Endothelial cell (in vitro differentiated cells): ENCODE measurements at places on chromosomes 6 and 20.

- no peak for DNase-seq
These were observed at the start of gene COL10A1 for GRCh38 chr6:116126032-116126431. Gene COL10A1 (minus strand): TSS chr6:116126132. CDS start chr6:116125492, 640 bp downstream.

DNA sequence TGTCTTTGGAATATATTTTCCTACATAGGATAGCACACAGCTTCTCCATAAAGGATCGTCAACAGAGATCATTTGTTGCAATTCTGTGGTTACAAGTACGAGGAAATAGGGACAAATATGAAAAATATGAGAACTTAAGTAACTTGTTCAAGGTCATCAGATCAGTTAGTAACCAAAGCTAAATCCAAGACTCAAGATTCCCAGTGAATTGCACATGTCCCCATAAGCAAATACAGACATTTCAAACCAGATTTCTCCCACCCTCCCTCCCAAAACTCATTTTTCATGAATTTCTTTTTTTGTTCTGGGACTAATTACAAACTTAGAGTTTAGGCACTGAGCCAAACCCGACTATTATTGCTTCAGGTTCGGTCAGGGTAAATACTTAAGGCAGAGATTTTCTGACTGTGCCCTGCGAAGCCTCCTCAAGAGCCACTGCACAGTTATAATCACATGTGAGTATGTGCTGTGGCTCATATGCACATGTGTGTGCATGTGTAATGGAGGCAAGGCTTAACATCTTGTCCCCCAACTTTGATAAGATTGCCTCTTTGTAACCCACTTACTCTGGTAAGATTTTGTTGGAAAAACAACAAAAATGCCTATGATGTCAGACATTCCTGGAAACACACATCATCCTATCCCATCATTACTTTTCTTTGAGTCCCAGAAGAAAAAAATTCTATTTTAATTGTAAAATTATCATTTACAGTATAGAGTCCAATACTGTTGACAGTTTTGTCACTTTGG is 216.2 kb downstream of the CD83 start:
- DNase-seq, result no peak

GRCh38 chr6:149078211-149078782 is 239.2 kb upstream of the TAB2 start:
- no peak for DNase-seq

DNA sequence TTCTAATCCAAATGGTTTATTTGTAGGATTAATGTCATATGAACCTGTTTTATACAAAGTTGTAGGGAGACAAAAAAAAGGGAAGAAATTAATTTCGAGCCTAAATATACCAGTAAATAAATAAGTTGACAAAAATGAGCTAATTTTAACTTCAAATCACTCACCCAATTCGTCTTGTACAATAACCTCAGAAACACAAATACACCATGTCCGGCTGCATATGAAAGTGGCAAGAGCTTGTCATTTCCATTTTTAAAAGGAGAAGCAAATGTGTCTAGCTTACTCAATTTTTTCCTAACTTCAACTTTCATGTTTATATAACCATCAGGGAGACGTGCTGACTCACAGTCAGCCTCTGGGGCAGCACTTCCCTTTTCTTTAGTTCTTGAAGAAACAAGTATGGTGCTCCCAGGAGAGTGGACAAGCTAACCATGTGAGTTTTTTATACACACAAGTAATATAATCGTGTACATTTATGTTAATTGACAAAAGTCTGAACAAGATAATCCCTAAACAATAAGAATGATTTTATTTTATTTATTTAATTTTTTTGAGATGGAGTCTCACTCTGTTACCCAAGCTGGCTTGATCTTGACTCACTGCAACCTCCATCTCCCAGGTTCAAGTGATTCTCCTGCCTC is 55.5 kb upstream of the SGK1 start:
- DNase-seq, result no peak

GRCh38 chr6:151773382-151773781 is 34.1 kb upstream of the ESR1 start:
- no peak for DNase-seq

DNA sequence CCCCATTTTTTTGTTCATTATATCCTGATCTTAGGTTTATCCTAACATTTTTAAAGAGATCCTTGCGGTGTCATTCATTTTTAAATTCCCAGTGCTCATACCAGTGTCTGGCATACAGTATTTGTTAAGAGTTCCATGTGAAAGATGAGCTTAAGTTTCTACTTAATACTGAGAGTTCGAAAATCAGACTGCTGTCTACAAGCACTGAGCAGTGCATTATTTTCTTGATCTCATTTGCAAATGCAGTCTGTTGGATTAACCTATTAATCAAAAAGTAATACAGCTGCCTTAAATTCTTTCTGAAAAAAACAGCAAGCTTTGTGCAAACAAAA is 663 bp downstream of the COQ3 start:
- DNase-seq, result no peak

- DNase-seq, result no peak
These were observed 312.6 kb downstream of the ALDH8A1 start for GRCh38 chr6:134637282-134637681.

GRCh38 chr6:37285861-37286311 is 27.9 kb upstream of the TMEM217 start:
- no peak for DNase-seq

- no peak for DNase-seq
These were observed 40.5 kb downstream of the RNGTT start for GRCh38 chr6:88922775-88923548.

DNA sequence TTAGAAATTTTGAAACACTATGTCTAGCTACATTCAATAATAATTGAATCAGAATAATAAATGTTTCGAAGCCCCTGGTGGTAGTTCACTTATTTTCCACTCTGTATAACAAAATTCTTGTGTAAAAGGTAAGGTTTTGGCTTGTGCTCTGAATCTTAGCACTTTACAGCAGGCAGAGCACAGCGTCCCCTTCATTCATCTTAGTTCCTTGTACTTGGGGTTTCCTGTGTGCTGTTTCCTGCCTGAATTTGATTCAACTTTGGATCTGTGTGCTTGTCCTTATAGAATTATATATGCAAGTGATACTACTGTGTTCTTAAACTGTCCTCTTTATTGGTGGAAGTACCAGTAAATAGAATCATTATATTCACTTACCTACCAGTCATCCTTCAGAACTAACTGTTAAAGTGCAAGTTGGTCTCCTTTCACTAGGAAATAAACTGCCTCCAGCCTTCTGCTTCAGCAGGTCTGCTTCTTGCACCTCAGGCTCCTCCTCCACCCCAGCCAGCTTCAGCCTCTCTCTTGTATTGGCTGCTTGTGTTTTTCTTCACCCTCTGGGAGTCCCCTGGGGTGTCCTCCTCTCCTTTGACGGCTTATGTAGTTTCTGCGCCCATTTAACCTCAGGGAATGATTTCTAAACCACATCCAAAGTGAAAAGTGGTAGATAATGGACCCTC is 28.8 kb upstream of the TULP4 start:
- DNase-seq, result peak; percentile 17

DNA sequence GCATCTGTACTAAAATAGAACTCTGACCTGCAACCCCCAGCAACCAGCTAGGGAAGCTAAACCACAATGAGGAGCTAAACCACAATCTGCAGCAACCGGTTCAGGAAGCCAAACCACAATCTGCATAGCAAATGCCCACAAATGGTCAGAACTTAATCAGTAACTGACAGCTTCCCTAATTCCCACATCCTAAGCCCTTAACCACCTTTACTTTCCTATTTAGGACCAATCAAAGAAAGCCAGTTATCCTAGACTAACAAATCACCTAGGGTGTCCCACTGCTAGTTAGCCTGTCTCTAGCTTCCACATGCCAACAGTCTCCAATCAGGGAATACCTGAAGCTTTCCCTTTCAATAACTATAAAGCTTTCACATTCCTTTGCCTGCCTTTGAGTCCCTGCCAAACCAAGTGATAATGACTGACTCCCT is 424.6 kb upstream of the PTCHD4 start:
- no peak for DNase-seq

- peak; percentile 65 for DNase-seq
These were observed 802.9 kb downstream of the MAFB start for GRCh38 chr20:39885975-39886649.

GRCh38 chr20:62575976-62576722 is 66.2 kb upstream of the SLCO4A1 start:
- DNase-seq, result no peak

DNA sequence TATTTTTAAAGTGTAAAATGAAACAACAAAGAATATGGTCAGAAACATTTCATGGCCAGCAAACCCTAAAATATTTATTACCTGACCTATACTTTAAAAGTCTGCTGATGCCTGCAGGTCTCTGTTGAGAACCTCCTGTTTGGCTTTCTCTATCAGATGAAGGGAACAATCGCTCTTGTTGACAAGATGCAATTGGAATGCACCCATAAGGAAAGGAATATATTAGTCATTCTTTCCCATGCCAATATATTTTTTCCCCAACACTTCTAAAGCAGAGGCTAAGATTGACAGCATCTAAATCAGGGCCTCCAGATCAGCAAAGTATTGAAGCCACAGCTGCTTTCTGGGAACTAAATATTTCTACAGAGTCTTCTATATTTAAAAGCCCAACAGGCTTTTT is 897.8 kb downstream of the EPHA7 start:
- no peak for DNase-seq

DNA sequence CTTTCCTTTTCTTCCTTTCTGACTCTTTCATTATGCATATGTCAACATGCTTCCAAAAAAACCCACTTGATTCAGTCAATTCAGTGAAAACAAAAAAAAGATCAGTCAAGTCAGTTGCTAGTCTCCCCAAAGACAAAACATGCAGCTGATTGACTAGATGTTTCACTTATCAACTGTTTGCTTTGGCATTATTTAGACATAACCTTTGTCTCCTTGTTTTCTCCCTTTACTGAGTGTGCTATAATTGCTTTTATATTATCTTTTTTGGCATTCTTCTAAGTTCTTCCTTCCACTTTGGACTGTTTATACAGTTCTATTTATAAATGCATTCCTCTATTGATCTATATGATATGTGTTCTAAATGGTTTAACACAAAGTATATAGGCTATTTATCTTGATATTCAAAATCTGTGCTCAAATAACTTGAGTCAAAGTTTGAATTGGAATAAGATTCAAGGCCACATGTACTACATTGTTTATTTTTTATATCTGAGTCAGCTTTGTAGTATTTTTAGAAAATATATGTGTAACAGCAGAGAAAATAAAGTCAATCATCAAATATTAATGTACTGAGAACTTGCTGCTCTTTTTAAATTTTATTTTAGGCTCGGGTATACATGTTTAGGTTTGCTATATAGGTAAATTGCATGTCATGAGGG is 260.5 kb downstream of the CENPW start:
- no peak for DNase-seq

- no peak for DNase-seq
These were observed 2.1 kb downstream of the PRSS35 start for GRCh38 chr6:83514466-83514865.

GRCh38 chr20:39661833-39662232 is 699.7 kb downstream of the DHX35 start:
- DNase-seq, result no peak

DNA sequence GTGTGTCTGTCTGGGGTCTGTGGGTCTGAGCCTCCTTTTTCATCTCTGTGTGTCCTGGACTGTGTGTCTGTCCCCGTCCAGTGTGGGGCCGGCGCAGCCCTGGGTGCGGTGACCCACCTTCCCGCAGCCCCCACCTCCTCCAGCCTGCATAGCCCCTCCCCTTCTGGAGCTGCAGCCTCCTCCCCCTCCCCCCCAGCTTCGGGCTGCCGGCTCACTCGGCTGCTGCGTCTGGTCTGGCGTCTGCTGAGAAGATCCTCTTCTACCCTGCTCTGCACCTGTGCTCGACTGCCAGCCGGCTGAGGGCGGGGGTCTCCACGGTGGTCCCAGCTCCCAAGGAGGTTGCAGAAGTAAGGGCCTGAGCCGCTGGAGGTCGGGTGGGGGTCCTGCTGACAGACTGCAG is 7.6 kb upstream of the LKAAEAR1 start:
- no peak for DNase-seq

- no peak for DNase-seq
These were observed 151.7 kb upstream of the DST start for GRCh38 chr6:56794421-56794820.

GRCh38 chr6:170114187-170114945 is 176.5 kb downstream of the DLL1 start:
- no peak for DNase-seq

DNA sequence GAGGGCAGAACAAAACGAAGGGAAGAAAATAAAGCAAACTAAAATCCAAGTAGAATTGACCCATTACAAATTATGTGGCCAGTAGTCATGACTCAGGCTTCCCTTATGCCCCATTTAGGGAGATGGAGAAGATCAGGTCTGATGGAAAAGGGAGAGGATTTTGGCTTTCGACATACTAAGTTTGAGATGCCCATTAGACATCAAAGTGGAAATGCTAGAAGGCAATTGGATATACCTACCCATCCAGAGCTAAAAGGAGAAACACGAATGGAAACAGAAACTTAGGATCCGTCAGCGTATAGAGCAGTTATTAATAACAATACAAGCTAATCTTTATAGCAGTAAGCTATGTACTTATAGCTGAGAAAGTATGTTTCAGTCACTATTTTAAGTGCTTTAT is 4.8 kb downstream of the TRPC4AP start:
- no peak for DNase-seq

DNA sequence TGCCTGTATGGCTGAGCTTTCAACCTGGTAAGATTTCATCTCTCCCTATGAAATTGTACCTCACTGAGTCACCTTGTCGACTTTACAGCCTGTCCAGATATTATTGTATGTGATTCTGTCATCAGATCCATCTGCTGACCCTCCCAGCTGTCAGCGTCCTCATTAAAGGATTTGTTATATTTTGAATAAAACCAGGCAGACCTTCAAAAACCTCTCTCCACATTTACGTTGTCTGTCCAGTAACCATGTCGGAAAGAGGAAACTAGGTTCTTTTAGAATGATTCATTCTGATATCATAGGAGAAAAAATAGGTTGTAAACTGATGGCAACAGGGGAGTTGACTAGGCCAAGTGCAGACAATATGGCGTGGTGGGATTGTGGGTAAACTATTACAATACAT is 38.5 kb downstream of the TSPYL4 start:
- no peak for DNase-seq

DNA sequence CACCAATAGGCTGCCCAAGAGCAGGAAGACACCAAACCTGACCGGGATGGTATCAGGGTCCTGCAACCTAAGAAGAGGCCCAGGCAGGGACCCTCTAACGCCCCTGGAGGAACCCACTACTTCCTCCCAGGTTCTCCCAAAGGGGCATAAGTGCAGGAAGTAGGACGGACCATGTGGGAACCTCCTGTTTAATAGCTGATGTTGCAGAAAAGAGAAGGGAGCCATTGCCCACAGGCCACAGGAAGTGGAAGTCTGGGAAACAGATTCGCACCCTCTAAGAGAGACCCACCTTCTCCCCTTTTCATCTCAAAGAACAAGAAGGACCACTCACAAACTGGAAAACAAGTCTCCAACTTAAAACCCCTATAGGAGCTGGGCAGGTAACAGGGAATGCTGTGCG is 18.1 kb downstream of the PREX1 start:
- no peak for DNase-seq

DNA sequence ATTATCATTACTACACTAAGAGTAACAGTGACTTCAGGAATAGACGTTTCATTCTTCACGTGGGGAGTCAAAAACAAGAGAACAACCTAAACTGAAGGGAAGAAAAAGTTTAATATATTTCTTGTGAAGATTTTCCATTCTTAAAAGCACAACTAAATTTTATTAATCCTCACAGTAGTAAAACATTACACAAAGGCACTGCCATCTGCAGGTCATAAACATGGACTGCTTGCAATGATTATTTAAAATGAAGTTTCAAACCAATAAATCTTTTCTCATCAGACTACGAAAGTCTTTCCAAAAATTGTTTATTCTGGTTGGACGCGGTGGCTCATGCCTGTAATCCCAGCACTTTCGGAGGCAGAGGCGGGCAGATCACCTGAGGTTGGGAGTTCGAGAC is 2.6 kb downstream of the NCOA5 start:
- DNase-seq, result no peak

GRCh38 chr6:34562350-34562749 is 6.2 kb upstream of the SPDEF start:
- no peak for DNase-seq
